Right cardiac atrium (tissue), 5 donors: ENCODE measurements at places on chromosomes 6 and 20. TPM values are rescaled to one million over a fixed set of nuclear protein-coding genes. Genes with fewer than 3 reads are reported as not detected.

DNA sequence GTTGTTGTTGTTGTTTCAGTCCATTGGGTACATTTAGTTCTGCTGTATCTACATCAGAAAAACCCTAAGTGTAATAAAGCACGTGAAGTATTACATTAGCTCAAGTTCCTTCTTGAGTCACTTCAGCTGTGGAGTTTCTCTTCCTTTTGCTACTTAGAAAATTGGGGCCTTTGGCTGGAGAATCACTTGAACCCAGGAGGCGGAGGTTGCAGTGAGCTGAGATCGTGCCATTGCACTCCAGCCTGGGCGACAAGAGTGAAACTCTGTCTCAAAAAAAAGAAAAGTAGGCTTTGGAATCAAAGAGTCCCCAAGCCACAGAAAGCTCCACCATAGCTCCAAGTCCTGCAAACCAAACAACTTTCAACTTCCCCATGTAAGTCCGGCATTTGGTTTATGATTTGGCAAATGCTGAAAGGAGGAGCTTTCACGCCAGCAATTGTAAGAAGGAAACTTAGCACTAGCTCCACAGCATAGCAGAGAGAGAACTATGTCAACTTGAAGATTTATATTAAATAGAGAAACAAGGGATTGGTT is 56.5 kb upstream of the RNF144B start:
- DNase-seq, result no peak

GRCh38 chr20:58891086-58891717 is 38.7 kb downstream of the GNAS start:
- peak; percentile 91 for DNase-seq

DNA sequence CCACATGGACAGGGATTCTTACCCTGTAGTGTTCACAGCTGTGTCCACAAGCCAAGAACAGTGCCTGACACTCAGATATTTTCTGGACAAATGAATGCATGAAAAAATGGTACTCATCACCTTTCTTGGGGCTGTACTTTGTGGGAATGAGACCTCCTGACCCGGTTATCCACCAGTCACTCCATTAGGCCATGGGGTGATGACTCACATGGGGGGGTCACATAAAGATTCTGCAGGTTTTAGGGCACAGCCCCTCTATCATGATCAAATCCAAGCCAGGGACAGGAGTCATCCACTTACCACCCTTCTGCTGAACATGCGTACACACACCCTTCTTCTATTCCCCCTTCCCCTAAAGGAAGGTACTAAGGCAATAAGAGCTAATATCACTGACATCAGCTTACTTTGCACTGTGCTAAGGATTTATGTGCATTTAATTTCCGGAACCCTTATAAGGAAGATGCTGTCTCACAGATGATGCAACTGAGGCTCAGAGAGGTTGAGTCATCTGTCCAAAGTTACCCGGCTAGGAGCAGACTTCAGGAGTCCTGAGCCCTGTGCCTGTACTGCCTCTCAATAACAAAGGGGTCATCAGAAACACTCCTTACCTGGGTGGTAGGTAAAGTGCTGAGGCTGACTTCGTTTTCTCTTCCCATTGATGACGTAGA is 107.8 kb downstream of the NFATC2 start:
- no peak for DNase-seq

- DNase-seq, result peak; percentile 34
Measured at GRCh38 chr20:63750807-63751470, 11.4 kb downstream of the SLC2A4RG start.

Gene COL12A1
- 10.6 TPM for total RNA-seq

DNA sequence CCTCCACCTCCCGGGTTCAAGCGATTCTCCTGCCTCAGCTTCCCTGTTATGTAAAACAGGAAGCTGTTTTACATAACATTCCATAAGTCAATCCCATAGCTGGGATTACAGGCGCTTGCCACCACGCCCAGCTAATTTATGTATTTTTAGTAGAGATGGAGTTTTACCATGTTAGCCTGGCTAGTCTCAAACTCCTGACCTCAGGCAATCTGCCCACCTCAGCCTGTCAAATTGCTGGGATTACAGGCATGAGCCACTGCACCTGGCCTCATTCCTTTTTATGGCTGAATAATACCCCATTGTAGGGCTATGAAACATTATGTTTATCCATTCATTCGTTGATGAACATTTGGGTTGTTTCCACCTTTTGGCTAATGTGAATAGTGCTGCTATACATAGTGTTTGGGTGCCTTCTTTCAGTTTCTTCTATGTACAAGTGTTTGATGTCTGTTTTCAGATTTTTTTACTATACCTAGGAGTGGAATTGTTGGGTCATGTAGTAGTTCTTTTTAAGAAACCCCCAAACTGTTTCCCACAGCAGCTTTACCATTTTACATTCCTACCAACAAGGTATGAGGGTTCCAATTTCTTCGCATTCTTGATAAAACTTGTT is 138.7 kb upstream of the COL21A1 start:
- DNase-seq, result no peak

GRCh38 chr6:5208471-5208971 is 52.2 kb downstream of the LYRM4 start:
- DNase-seq, result no peak

- DNase-seq, result no peak
Measured at GRCh38 chr20:43681991-43682410, 15.1 kb downstream of the MYBL2 start.

Gene DEF6
- total RNA-seq, result 2.6 TPM
